ENCODE measurements at places on chromosomes 3 and 15.

DNA sequence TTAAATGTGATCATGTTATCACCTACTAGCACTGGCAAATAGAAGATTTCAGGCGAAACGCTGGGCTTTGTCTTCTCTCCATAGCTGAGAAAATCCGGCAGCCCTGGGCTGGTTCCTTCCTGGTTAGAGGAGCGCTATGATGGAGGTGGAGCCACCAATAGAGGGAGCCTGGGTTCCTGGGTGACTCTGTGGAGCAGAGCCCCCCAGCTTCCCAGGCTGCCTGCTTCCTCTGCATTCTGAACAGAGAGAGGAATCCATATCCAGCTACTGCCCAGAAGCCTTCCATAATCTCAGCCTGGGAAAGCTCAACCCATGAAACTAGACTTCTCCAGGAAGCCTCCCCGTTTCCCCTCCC, 32.6 kb upstream of the IQSEC1 start:
- no peak for DNase-seq

DNA sequence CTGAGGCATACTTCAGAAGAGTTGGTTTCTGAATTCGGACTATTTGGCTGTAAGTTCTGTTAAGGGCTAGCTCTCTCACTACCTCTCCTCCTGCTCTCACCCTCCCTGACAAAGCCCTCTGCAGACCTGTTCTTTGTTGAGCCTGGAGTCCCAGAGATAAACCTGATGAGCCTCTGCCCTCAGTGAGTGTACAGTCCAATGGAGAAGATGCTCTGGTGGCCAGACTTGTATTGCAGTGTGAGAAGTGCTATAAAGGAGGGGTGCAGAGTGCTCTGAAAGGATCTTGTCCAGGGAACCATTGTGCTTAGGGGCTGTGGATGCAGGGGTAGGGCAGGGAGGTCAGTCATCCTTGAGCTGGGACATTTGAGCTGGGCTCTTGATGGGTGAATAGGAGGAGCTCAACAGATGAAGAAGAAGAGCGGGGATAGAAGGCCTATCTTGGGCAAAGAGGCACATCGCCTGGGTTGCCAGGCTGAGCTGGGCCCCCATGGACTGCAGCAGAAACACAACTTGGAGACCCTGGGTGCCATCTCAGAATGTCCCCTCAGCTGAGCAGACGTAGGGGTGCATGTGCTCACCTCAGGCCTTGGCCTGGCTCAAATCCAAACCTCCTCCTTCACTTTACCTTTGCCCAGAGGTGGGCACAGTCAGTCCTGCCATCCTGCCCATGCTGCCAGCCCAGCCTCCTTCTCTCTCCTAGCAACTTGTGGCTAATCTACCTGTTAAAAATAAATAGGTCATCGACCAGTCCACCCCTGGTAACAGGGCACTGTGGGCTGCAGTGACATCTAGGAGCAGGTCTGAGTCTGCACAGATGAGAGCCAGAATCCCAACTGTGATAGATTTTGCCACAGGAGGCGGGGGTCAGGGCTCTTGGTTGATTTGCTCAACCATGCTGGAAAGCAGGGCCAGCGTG, 3.3 kb downstream of the CAND2 start:
- no peak for DNase-seq

DNA sequence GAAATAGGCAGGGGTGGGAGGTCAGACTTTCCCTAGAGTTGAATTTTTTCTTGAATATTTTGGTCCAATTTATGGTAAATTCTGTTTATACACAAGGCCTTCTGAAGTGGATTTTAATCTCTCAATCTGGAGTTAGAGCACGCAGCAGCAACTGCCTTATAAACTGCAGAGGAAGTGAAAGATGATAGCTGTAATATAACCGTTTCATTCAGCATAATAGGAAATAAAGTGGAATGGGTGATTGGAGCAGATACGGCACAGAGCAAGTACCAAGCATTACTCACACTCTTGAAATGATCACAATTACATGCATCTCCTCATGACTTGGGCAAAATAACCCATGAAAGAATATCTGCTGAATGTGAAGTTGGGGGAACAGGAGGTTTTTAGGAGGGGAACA, 106.8 kb downstream of the ARRDC4 start:
- DNase-seq = no peak

DNA sequence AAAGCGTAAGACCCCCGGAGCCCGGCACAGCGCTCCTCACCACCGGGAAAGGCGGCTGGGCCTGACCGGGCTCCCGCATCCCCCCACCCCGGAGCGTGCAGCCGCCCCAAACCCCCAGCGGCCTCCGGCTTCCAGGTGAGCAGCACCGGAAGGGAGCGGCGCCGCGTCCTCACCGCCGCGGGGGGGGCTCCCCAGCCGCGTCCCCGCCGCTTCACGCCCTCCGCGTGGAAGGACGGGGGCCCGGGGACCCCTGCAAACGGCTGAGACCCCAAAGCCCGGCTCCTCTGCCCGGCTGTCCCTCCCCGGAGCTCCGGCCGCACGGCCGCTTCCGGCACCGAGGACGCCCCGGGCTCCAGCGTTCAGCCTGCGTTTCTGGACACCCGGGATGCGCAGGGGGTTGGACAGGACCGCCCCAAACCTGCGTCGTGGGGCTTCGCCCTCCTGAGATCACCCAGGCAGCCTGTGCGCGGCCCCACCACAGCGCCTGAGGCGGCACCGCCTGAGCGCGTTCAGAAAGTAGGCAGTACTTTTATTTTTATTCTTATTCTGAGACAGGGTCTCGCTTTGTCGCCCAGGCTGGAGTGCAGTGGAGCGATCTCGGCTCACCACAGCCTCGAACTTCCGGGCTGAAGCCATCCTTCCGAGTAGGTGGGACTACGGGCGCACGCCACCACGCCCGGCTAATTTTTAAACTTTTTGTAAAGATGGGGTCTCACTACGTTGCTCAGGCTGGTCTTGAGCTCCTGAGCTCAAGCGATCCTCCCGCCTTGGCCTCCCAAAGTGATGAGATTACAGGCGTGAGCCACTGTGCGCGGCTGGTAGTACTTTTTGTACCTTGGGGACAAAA, 51.6 kb upstream of the BLM start:
- DNase-seq = no peak

DNA sequence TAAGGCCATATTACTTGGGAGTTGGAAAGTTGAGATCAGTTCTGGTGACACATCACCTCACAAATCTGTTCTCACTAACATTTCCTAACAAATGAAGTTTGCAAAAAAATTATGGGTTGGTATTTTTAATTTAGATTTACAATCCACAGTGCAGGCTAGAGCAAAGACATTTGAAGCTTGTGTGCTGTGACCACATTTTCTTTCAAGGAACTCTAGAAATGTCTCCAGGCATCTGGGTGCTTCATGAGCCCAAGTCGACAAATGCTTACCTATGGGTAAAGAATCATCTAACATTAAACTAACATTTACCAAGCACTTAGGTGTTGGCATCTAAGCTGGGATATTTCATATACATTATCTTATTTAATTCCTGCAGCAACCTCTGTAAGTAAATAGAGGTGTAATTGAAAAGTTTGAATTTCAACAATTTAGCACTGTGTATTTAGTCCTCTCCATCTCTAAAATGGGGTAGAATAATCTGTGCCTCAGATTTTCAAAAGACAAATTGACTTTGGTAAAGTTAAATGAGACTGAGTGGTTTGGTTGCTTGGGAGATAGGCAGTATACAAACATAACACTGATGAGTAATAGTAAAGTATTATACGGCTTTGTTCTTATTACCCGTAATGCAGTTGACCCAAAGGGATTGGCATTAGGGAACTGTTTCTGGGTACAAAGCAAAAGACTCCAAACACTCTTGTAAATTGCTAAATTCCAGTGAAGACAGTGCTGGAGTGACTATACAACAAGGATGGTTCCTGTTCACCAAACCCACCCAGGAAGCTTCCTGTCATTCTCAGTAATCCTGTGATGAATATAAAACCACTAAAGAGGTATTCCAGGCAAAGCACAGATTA, 162.5 kb downstream of the TPRG1 start:
- DNase-seq = no peak

- DNase-seq = no peak
Observed at GRCh38 chr3:130699765-130700164, 46.9 kb downstream of the PIK3R4 start.
